A549 treated with dexamethasone at 1 μM for 4 hours (cell line): ENCODE measurements at places on chromosomes 2 and 18. TPM values are rescaled to one million over a fixed set of nuclear protein-coding genes. Genes with fewer than 3 reads are reported as not detected.

AQP12B gene
- not detected in 5 replicates for total RNA-seq

MDH1B gene
- 1.3 to 1.9 TPM (median 1.7 TPM) in 5 replicates for total RNA-seq

KCNE4 gene
- 0.32 to 0.90 TPM (median 0.46 TPM) in 5 replicates for total RNA-seq

CRACDL gene
- 2.7 to 6.0 TPM (median 4.7 TPM) in 5 replicates for total RNA-seq

STAT4 gene
- 3.9 to 5.7 TPM (median 4.8 TPM) in 5 replicates for total RNA-seq

NETO1 gene
- total RNA-seq = 0.04 TPM in 1 of 5 replicates, not detected in the others

ASIC4 gene
- total RNA-seq = 0.05 to 0.08 TPM (median 0.05 TPM) in 4 of 5 replicates, not detected in the other

KIF3C gene
- 35.0 to 46.5 TPM (median 44.2 TPM) in 5 replicates for total RNA-seq

DNAJC10 gene
- total RNA-seq = 54.7 to 85.0 TPM (median 73.2 TPM) in 5 replicates

IGFBP5 gene
- total RNA-seq = 0.18 to 0.27 TPM (median 0.23 TPM) in 5 replicates

CCDC148 gene
- total RNA-seq = 0.14 to 0.35 TPM (median 0.28 TPM) in 5 replicates

CFAP53 gene
- total RNA-seq = 0.22 to 0.33 TPM (median 0.27 TPM) in 5 replicates

SP140 gene
- 0.11 to 0.26 TPM (median 0.24 TPM) in 3 of 5 replicates, not detected in the others for total RNA-seq

COL3A1 gene
- 0.12 to 0.27 TPM (median 0.21 TPM) in 5 replicates for total RNA-seq

WNT10A gene
- total RNA-seq = 0.05 to 0.08 TPM (median 0.06 TPM) in 5 replicates

RAB27B gene
- total RNA-seq = 11.1 to 16.8 TPM (median 15.3 TPM) in 5 replicates

SSB gene
- total RNA-seq = 138 to 174 TPM (median 143 TPM) in 5 replicates

UGT1A4 gene
- total RNA-seq = 0.07 TPM in 1 of 5 replicates, not detected in the others
